Cardiac ventricle fibroblast (primary cell): ENCODE measurements at places on chromosomes 1 and 21. TPM values are rescaled to one million over a fixed set of nuclear protein-coding genes. Genes with fewer than 3 reads are reported as not detected.

The OR2L3 gene
- total RNA-seq = not detected in 2 replicates

The AMY1C gene
- total RNA-seq = not detected in 2 replicates

The CLDN8 gene
- total RNA-seq = not detected in 2 replicates

The SLC44A5 gene
- 0.25 and 0.44 TPM in 2 replicates for total RNA-seq

The KRTAP12-2 gene
- total RNA-seq = not detected in 2 replicates

The GJA5 gene
- not detected in 2 replicates for total RNA-seq

The WNT3A gene
- total RNA-seq = not detected in 2 replicates

The MFSD2A gene
- total RNA-seq = 0.62 and 1.1 TPM in 2 replicates

The NPL gene
- total RNA-seq = 2.4 and 2.6 TPM in 2 replicates
